ENCODE measurements at places on chromosomes 7 and 10. TPM values are rescaled to one million over a fixed set of nuclear protein-coding genes. Genes with fewer than 3 reads are reported as not detected.
A peak's percentile ranks its signal among the peaks of the same experiment; 100 is the strongest.

DNA sequence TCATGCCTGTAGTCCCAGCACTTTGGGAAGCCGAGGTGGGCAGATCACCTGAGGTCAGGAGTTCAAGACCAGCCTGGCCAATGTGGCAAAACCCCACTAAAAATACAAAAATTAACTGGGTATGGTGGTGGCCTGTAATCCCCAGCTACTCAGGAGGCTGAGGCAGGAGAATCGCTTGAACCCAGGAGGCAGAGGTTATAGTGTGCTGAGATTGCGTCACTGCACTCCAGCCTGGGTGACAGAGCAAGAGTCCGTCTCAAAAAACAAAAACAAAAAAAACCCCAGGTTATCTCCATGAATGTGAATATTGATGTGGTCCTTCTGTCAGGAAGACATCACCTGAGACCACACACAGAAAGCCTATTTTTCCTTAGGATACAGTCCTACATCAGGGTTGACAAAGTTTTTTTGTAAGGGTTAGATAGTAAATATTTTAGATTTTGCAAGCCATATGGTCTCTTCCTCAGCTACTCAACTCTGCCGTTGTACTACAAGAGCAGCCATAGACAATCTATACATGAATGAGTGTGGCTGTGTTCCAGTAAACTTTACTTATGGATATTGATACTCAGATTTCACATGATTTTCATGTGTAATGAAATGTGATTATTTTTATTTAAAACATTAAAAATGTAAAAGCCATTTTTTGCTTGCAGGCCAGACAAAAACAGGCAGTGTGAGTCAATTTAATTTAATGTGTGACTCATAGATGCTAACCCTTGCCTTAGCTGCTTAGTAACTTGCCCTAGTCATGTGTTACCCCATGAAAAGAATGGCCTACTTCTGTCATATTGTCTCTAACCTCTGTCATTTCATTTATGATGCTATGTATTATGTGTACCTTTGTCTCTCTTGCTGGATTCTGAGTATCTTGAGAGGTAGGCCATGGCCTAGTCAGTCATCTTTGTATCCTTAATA, 78.1 kb downstream of the TPST1 start:
- DNase-seq: no peak

The CPVL gene
- polyA plus RNA-seq: 4.8 TPM

GRCh38 chr7:954330-955238, at the start of gene ADAP1:
ADAP1 (minus strand) TSS chr7:954680; CDS start chr7:954477, 203 bp downstream.
- peak; percentile 53 for DNase-seq

The OPN4 gene
- polyA plus RNA-seq: not detected

DNA sequence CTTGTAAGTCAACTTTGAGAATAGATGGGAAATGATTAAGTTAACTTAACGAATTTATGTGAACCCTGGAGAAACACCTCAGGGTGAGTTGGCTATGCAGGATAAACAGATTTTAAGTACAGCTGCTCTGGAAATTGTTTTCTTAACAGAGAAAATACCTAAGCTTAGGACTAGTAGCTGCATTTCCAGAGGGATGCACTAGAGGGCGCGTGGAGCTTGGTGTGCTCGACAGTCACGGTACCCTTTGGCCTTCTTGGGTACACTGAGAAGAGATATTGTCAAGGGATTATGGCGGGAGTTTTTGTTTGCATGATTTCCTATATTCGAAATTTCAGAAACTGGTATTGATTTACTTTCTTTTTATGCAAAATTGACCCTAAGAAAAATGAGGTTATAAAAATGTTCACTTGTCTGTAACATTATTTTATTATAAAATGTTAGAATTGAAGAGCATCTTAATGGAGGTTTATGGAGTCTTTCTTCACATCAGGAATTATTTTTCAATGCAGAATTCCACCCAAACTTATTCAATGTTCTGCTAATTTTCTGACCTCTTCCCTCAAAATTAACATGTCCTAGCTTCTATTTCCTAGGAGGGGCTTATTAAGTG, 58.4 kb upstream of the MYO3A start:
- DNase-seq: peak; percentile 58

DNA sequence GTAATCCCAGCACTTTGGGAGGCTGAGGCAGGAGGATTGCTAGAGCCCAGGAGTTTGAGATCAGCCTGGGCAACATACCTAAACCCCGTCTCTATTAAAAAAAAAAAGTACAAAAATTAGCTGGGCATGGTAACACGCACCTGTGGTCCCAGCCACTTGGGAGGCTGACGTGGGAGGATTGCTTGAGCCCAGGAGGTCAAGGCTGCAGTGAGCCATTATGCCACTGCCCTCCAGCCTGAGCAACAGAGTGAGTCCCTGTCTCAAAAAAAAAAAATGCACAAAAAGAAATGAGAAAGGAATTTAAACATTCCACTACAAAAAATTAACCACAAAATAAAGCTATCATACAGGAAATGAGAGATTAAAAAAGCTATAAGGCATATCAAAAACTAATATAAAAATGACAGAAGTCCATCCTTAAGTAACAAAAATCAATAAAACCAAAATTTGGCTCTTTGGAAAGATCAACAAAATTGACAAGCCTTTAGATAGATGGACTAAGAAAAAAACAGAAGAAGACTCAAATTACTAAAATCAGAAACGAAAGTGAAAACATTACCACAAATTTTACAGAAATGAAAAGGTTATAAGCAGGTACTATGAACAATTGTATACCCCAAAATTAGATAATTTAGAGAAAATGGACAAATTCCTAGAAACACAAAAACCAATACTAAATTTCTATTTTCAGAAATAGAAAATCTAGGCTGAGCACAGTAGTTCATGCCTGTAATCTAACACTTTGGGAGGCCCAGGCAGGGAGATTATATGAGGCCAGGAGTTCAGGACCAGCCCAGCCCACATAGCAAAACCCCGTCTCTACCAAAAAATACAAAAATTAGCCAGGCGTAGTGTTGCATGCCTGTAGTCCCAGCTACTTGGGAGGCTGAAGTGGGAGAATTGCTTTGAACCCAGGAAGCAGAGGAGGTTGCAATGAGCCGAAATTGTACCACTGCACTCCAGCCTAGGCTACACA, 42.4 kb upstream of the NANOS1 start:
- DNase-seq: no peak

DNA sequence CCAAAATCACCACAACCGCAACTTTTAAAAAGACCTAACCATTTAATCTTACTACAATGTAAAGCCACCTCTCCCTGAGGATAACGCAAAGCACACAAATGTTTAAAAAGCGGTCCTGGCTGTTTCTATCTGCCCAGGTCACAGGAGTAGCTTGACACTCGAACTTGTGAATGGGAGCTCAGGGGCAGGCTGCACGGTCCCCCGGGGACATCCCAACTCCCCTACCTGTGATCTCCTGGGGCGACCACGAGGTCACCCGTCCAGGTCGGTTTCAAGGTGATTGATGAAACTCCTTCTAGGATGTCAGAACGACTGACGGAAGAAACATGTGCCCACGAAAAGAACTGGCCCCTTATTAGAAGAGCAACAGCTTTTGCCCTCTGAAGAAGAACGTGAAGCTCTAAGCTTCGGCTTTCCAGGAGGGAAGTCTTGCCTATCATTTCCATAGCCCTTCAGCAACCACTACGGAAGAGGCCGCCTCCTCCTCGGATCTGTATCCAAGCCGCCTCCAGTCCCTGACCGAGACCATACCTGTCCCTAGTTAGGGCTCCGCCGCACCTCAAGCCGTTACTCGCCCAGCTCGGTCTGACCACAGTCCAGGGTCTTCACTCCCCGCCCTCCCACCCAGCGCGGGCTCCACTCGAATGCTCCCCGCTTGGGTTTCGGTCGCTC, 459 bp downstream of the CYCS start:
- peak; percentile 18 for DNase-seq

DNA sequence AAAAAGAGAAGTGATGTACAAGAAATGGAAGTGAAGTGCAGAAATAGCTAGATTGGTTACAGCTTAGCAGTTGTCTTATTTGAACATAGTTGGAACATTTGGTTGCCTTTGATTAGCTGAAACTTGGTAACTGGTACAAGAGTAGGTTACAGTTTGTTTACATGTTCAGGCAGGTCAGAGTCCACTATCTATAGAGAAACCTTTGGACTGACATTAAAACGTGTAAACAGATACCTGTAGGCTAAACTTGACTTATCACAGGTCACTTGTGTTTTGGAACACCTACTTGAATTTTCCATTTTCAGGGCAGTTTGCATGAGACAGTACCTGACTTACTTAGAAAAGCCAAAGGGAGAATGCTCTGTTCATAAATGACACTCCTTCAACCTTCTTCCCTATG, 28.5 kb upstream of the CYP2C8 start:
- no peak for DNase-seq

- no peak for DNase-seq
Measured at GRCh38 chr7:27590416-27590815, 72.3 kb downstream of the HIBADH start.

DNA sequence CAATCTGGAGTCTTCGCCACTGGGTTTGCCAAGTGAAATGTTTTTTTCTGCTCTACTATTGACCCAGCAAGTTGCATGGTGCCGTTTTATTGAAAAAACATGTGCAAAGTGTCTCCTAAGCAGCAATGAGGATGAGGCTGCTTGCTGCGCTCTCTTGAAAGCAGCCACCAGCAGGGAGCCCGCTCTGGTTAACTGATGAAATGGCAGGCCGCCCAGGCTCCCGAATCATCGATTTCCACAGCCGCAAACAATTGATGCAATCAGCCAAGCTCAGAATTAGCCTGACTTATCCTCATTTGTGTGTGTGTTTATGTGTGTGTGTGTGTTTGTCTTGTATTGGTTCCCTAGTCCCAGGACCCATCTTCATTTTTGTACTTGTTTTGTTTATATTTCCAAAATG, 22.2 kb upstream of the LYZL1 start:
- no peak for DNase-seq

The ITGB8 gene
- not detected for polyA plus RNA-seq

- DNase-seq: no peak
Measured at GRCh38 chr7:47794016-47794415, 154.2 kb downstream of the PKD1L1 start.

DNA sequence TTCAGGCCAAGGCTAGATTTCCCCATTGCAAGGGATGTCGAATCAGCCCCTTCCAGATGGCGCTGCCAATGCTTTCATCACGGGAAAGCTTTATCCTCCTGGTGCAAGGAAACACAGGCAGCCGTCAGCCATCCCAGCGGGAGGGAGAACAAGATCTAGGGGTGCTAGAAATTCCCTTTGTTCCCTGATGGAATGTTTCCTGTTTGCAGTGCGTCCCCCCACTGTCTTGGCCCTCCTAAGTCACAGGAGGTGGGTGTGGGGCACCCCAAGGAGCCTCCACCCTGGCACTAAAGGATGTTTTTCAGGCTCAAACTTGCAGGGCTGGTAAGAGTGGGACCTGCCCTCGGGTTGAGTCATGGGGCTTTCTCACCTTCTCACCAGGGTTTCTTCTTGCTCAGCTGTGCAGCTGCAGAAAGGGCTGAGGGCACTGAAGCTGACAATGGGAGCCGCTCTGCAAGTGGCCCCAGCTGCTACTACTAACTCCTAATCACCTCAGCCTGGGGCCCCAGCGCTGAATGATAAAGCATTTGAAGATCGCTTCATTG, 103.6 kb downstream of the PRPF18 start:
- DNase-seq: no peak

The ZC3HAV1 gene
- polyA plus RNA-seq: 93.7 TPM

The IFRD1 gene
- 47.4 TPM for polyA plus RNA-seq

GRCh38 chr10:99519690-99520039, 13.1 kb upstream of the NKX2-3 start:
- no peak for DNase-seq

GRCh38 chr7:55375237-55375636, 10.1 kb downstream of the LANCL2 start:
- DNase-seq: no peak

DNA sequence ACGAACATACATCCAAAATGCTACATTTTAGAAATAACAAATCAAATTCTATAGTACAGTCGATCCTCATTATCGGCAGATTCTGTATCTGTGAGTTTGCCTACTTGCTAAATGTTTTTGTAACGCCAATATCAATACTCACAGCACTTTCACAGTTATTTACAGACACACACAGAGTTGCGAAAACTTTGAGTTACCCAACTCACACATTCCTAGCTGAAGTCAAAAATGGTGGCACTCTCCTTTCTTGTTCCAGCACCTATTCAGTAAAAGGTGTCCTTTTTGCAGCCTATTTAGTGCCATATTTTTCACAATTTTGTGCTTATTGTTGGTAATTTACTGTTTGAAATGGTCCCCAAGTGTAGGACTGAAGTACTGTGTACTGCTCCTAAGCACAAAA, 161.7 kb downstream of the AKR1D1 start:
- no peak for DNase-seq

GRCh38 chr7:77525231-77525630, 11.9 kb upstream of the PTPN12 start:
- no peak for DNase-seq

GRCh38 chr10:72020914-72021809, 57.0 kb downstream of the CHST3 start:
- DNase-seq: no peak

The NRG3 gene
- polyA plus RNA-seq: not detected

The CYP3A4 gene
- not detected for polyA plus RNA-seq

GRCh38 chr7:106565428-106565827, 95.5 kb downstream of the CCDC71L start:
- DNase-seq: no peak

The VIPR2 gene
- polyA plus RNA-seq: not detected

DNA sequence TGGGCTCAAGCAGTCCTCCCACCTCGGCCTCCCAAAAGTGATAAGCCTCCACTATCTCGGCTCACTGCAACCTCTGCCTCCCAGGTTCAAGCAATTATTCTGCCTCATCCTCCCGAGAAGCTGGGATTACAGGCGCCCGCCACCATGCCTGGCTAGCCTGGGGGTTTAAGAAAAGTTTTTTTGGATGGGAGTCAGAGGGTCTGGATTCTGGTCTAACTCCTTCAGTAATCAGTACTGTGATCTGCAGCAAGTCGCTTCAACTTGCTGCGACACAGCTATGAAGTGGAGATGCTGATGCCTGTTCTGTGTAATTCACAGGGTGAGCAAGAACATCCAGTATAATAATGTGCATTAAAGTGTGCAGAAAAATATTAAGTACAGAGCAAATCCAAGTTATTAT, 88.4 kb upstream of the AGBL3 start:
- DNase-seq: no peak

The NODAL gene
- not detected for polyA plus RNA-seq

DNA sequence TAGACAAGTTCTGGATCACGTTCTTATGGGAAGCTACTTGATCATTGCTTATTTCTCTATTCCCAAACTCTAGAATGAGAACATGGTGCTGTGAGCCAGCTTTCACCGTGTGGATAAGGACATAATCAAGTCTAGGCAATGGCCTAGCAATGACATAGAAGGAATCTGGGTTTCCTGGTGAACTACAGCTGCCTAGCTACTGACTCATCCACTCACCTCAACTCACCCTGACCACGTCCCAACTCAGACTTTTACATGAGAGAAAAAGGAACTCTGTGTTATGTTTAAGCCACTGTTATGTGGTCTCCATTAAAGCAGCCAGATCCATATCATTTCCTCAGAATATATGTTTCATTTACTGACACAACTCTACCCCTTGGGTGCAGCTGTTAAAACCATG, 18.8 kb upstream of the MET start:
- no peak for DNase-seq

The PTF1A gene
- not detected for polyA plus RNA-seq

The VSTM4 gene
- polyA plus RNA-seq: not detected

The ZNF786 gene
- polyA plus RNA-seq: 5.0 TPM

The SCIN gene
- not detected for polyA plus RNA-seq

The GNAT3 gene
- polyA plus RNA-seq: not detected

- DNase-seq: no peak
Measured at GRCh38 chr7:28729727-28730126, 228.4 kb downstream of the TRIL start.

The NPC1L1 gene
- polyA plus RNA-seq: not detected

GRCh38 chr7:1539181-1539881, 8.8 kb downstream of the MAFK start:
- DNase-seq: no peak

- DNase-seq: no peak
Measured at GRCh38 chr10:120342115-120342714, 114.8 kb upstream of the PLPP4 start.

The MMP21 gene
- not detected for polyA plus RNA-seq

The SPDYE17 gene
- not detected for polyA plus RNA-seq

Data from naive B cell (primary cell).